ENCODE measurements at places on chromosomes 4 and X.

GRCh38 chr4:69818060-69818639 lies 41.8 kb downstream of the SULT1E1 start:
- DNase-seq, result no peak

DNA sequence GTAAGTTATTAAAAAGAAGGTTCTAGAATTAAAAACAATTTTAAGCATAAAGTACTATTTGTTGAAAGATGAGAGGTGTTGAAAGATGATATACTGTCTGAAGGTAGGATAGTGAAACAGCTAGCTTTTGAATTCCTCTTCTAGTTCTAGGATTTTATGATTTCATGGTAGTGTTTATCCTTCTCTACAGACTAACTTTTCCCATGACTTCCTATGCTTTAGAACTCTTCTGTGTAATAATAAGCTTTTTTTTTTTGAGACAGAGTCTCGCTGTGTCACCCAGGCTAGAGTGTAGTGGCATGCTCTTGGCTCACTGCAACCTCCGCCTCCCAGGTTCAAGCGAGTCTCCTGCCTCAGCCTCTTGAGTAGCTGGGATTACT lies 96.0 kb upstream of the NUDT6 start:
- no peak for DNase-seq

DNA sequence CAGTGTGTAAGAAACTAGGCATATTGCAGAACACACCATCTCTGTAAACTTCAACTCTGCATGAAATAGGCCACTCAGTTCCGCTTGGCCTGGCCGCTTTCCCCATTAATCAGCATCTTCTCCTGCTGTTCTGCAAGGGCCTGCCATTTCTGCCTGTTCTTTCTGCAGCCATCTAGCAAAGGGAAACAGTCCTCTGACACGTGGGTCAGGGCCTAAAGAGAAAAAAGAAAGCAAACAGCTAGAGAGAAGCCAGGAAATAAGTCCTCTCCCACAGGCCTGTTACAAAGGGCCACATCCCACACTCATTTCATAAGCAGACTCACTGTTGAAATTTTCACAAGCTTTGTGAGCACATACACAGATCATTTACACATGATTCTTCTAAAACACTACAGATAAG lies 130.1 kb downstream of the PDE5A start:
- no peak for DNase-seq

GRCh38 chr4:103032574-103032973 lies 13.1 kb upstream of the SLC9B1 start:
- no peak for DNase-seq

GRCh38 chr4:85703096-85703495 lies 228.1 kb downstream of the ARHGAP24 start:
- DNase-seq, result no peak

- peak; percentile 23 for DNase-seq
These were observed 27.7 kb downstream of the CD38 start for GRCh38 chr4:15805583-15806517.

- no peak for DNase-seq
These were observed 15.0 kb downstream of the IDS start for GRCh38 chrX:149490100-149490499.

- DNase-seq, result no peak
These were observed 12.3 kb downstream of the MID1 start for GRCh38 chrX:10608099-10608498.

DNA sequence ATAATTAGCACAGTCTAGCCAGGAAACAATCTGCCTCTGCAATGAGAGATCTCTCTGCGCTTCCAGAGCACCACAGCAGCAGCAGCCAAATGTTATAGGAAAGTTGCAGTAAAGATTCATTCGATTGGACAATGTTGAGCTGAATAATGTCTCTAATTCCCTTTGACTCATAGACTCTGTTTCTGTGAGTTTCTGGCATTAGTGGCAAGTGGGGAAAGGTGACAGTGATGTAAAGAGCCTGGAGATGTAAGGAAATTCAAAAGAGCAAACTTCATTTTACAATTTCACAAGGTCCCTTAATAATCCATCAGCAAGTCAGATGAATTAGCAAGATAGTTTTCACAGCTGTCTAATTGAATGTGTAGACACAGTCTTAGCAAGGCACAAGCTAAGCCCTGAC lies 184.4 kb downstream of the VEGFC start:
- DNase-seq, result no peak

DNA sequence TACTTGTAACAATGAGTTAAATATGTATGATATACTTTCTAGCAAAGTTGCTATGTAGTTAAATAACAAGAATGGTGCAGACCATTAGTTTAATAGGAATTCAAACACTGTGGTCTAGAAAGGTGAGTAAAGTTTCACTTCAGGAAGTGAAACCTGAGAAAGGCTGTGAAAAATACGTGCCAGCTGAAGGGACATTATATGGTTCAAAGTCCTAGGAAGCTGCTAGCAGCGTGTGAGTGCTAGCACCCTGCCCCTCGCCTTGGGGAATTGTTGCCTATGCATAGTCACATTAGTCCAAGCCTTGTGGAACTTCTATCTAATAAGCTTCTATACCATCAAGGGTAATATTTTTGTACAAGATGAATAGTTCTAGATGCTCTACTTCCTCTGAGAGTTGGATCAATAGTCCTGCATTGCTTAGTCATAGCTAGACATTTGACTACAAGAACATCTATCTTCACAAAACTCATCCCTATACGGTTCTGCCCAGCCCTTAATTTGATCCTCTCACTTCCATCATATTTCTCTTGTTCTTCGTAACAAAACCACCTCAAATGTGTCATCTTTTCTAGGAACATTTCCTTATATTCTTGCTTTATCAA lies 45.8 kb upstream of the ARSJ start:
- no peak for DNase-seq

- DNase-seq, result no peak
These were observed 93.8 kb upstream of the HELT start for GRCh38 chr4:184924516-184924915.

DNA sequence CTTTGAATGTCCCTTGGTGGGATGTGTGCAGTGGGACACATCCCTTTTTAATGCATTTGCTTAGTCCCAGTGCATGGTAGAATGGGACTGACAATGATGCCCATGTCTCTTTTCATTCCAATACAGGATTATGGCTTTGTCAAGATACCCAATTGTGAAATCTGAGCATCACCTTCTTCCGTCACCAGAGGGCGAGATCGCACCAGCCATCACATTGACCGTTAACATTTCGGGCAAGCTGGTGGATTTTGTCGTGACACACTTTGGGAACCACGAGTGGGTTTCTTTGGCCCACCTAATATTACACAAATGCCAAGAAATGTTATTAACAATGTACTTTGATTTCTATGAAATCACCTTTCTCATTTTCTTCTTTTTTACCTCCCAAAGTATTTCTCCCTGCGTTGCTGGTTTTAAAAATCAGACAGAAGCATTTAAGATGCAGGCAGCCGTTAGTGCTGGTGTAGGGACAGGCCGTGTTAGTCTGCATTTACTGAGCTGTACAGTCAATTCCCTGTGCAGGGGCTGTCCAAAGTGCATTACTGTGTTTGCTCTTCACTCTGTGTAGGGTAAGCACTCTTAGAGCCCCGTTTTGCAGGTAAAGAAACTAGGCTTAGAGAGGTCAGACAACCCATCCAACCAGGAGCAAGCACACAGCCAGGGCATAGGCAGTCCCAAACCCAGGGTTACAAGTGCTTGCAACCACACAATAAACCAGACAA lies 46.5 kb downstream of the CWH43 start:
- DNase-seq, result no peak

DNA sequence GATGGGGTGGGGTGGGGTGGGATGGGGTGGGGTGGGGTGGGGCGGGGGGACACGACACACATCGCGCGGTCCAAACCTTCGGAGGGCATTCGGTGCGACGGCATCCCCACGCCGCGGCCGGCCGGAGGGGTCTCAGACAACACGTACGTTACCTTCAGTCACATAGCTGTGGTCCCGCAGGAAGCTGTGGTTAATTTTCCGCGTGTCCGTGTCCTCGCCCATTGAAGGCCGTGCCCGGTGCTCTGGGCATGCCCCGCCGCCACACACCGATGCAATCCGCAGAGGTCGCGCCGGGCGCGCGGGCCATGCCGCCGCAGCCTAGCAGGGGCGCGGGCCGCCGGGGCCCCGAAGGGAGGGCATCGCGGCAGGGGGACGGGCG lies 417 bp downstream of the PPP2R2C start:
- no peak for DNase-seq

GRCh38 chrX:48667509-48667908 lies 16.1 kb upstream of the WAS start:
- DNase-seq, result no peak

GRCh38 chrX:134572816-134573682 lies 85.2 kb downstream of the PLAC1 start:
- no peak for DNase-seq

DNA sequence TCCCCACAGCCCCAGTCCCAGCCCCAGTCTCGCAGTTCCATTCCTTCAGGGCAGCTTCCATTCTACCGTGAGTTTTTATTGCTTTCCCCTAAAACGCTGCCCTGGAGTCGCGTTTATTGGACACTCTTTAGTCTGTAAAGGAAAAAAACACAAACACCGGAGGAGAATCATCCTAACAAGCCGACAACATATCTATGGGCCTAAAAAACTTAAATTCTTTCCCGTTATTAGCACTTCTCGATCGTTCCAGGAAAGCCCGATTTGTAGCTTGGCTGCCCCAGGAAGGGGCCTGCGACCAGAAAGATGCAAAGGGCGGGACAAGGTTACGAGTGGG lies 178.5 kb downstream of the CBR4 start:
- DNase-seq, result no peak

GRCh38 chr4:2400841-2401609 lies 17.4 kb downstream of the ZFYVE28 start:
- DNase-seq, result no peak

DNA sequence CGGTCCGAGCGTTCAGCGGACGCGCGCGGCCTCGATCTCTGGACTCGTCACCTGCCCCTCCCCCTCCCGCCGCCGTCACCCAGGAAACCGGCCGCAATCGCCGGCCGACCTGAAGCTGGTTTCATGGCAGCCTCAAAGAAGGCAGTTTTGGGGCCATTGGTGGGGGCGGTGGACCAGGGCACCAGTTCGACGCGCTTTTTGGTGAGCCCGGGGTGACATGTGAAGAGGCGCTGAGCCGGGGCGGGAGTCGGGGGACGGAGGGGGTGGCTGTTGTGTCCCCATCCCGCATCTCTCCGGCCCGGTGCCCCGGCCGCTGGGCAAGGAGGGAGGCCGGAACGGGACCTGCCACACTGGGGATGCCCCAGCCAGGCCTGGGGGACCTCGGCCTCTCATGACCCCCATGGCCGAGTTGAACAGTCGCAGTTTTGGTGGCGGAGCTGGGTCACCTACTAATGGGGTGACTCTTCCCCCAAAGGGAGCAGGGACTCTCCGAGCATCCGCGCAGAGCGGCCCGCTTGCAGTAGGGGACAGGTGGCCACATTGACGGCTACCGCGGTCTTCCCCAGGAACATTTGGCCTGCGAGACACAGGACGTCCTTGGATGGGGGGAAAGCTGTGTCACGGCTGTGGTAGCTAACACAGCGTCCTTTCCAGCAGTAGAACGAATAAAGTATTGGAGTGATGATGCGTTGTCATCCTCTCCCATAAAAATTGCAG lies at the start of gene GK:
Gene GK (plus strand): TSS at position 9 of the 717 bp plus-strand sequence. CDS start 115 bp downstream, at position 124.
- no peak for DNase-seq

DNA sequence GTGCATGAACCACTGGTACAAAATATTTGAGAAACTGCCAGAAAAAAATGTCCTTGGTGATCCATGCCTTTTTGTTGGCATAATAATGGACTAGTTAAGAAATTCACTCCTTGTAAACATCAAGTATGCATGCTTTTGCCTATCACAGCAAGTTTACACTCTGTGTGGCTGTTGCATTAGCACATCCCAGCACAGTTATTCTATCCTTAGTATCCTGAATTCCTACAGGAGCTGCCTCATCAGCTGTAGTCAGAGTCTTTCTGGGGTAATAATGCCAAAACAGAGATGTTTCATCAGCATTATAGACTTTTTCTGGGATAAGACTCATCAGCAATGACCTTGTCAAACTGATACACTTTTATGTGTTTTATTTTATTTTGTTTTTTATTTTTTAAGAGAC lies 82.8 kb downstream of the CHIC2 start:
- DNase-seq, result peak; percentile 25

- no peak for DNase-seq
These were observed 7.4 kb upstream of the PAK3 start for GRCh38 chrX:111088628-111089027.

DNA sequence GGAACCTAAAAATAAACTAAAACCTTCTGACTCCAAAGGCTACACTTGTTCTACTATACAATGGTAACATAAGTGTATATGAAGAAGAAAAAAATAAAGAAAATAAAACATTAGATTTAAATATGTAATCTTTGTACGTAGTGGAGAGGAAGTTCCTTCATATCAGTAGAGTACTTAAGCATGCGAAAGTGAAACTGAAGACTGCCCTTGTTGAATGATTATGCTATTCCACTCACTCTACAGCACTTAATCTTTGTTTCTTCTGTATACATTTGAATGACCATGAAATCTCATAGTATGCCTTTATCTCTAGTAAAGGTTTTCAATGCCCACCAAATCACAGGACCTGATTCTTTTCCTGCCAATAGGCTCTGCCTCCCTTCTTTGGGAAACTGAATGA lies 78.9 kb downstream of the NDST3 start:
- DNase-seq, result no peak

DNA sequence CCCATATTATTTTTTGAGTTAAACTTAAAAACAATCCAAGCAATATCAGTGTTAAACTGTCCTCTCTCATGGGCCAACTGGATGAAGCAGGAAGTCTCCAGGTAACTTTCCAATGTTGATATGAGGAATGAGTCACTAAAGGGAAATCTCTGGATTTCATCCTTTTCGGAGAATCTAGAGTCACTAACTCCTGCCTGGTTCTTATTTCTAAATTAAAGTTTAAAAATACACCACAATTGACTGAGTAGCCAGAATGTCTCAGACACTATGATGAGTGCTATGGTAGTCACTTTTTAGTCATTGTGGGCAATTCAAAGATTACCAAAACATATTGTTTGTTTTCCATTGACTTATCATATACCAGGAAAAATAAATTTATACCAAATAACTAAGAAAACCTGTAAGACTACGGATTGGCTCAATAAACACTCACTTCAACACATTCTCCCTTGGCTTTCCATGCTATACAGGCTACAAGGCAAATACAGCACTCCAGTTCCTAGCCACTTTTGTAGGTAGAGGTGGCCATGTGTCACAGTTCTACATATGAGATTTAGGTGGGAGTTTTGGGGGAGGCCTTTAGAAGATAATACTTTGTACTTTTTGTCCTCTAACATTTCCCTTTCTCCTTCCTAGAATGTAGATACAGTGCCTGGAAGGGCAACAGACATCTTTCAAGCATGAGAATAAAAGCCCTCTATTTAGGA lies 8.6 kb downstream of the SLC9B2 start:
- DNase-seq, result no peak

DNA sequence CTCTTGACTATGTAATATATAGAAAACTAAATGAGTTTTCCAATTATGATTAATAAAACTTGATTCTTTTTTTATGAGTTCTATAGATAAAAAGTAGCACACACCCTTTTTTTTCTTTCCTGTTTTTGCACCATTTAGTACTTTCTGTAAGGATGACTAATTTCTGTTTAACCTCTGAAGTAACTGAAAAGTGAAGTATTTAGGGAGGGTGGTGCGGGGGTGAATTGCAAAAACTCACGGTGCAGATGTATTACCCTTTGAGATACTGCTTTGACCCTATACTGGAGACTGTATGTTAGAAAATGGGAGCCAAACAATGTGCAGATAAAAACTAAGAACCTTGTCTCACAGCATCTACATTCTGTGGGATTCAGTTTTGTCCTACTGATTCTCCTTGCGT lies 471.6 kb downstream of the DTHD1 start:
- no peak for DNase-seq

- no peak for DNase-seq
These were observed 96.0 kb downstream of the PAPSS1 start for GRCh38 chr4:107624024-107624423.

All from AG09309 (cell line).